ENCODE measurements at places on chromosomes 2 and 18.

- no peak for DNase-seq
These were observed 162.1 kb upstream of the TTC39C start for GRCh38 chr18:23852236-23853045.

DNA sequence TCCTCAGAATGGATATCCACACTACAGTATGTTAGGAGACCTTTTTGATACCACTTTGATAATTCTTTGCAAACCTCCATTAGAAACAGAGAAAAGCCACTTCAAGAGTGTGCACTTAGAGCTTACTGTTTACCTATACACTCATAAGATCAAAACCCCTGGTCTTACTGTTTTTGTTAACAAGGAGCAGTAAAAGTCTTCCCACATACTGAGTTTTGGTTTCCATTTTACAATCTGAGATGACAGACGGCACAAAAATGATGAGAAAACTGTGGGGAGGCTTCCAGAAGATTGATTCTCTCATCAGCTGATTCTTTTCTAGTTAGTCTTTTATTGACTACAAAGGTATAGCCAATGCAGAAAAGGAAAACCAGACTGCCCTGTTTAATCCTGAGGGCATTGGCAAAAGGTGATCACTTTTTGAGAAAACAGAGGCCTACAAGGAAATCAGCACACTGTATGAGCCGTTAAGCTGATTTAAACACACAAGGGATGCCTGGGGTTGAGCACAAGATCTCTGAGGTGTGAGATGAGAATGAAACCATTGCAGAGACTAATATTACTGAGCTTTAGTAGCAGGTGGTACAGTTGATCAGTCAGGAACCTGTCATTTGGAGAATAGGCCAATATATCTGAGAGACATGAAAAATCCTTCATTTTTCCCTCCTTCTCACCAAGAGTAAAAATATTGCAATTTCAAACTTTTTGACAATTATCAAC, 368.6 kb downstream of the GRB14 start:
- DNase-seq, result no peak

- no peak for DNase-seq
These were observed 160.1 kb upstream of the LRP1B start for GRCh38 chr2:142290931-142291330.

GRCh38 chr2:136796339-136796738, 31.0 kb downstream of the THSD7B start:
- DNase-seq, result no peak

GRCh38 chr2:160266037-160266551, 66.0 kb upstream of the ITGB6 start:
- DNase-seq, result no peak

GRCh38 chr2:178700136-178700535, 107.1 kb downstream of the TTN start:
- no peak for DNase-seq

DNA sequence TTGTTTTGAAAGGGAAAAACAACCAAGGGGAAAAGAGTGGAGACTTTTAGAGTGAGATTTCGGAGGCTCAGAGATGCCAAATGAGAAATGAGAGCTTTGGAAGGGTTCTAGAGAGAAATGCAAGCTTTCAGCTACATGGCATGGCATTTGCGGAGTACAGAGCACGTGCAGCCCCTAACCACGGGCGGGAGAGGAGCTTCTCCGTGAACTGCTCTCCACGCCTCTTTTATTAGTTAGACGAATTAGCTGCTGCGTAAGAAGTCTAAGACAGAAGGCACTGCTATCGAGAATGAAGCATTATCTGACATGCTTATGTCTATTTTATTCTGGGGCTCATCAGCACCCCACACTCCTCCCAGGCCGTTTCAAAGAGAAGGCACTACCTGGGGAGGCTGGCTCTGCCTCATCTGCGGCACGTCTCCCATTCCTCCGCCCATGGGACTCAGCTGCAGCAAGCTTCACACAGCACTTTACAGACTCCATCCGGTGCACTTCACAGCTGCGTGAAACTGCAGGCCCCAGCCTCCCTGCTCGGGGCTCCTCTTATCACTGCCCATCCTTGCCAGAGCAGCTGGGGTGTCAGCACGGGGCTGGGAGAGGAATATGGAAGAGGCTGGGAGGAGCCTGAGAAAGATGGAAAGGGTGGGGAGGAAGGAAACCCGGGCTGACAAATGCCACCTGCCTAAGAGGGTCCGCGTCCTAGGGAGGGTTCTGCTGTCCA, 207.3 kb upstream of the APCDD1 start:
- no peak for DNase-seq

DNA sequence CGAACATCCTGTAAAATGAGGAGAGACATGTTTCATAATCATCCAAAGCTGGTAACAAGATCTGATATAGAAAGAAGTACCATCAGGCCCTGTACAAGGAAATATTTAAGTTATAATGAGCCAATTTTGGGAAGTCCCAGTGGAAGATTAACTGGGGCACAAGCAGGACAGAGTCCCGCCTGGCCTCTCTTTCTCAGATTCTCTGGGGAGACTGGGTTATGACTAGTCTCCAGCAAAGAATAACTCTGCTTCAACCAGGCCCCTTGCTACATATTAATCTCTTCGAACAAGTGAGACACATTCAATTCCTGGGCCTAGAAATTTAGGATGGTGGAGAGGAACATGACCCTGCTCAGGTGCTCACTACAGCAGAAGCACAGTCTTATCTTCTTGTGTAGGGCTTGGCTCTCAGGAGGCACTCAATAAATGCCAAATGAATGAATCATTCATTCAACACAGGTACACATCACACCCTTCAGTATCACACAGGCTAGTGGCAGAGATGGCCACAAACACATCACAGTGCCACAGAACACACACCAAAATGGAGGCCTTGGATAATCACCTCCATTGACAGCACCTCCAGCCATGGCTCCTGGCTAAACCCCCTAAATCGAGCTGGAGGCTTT, 46.4 kb upstream of the RNF152 start:
- no peak for DNase-seq

- DNase-seq, result no peak
These were observed 39.4 kb downstream of the CSRNP3 start for GRCh38 chr2:165508927-165509326.

DNA sequence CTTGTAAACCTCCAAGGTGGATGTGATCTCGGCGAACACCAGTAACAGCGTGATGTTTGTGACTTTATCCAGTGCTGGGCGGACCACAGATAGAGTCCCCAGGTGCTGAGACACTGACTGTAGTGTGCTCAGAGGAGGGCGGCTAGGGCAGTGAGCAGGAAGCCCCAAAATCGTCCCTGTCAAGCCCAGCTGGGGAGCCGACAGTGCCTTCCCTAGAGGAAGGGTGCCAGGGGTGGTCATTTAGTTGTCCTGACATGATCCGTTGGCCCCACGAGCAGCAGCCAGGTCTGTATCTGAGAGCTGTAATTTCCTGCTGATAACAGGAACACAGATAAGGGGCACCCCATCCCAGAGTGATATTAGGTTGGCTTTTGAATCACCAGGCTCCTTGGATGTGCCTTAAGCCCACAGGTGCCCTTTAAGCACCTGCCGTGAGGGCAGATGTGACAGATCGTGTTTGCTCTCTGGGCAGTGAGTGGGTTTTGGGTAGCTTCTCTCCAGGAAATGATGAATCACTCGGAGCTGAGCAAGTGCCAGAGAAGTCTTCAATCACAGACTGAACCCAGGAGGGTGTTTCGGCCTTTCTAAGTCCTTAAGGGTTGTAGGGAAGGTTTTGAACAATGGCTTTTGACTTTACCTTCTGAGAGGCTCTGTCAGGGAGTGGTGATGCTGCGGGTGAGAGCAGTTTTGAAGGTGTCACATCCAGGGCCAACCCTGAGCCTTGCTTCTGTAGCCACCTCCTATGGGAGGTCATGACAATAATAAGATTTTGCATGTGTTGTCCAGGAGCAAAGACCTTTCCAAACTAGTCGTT, 7.7 kb downstream of the LPIN1 start:
- DNase-seq, result no peak

GRCh38 chr18:77101410-77102258, 30.9 kb downstream of the MBP start:
- peak; percentile 28 for DNase-seq

DNA sequence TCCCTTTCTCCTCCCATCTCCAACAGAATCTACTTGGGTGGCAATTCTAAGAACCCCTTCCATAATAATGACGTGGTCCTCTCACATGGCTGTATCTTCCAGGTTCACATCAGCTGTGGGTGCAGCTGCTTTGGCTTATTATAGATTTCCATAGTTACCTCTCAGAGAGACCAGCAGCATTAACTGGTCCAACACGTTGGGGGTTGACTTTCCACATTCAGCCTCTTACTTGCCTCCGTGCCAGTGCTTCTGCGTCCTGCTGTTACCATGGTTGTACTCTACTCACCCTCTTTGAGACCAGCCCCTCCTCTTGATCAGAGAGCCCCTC, 570.7 kb downstream of the PLCL1 start:
- no peak for DNase-seq

GRCh38 chr18:51072586-51073313, 42.7 kb downstream of the SMAD4 start:
- DNase-seq, result no peak

DNA sequence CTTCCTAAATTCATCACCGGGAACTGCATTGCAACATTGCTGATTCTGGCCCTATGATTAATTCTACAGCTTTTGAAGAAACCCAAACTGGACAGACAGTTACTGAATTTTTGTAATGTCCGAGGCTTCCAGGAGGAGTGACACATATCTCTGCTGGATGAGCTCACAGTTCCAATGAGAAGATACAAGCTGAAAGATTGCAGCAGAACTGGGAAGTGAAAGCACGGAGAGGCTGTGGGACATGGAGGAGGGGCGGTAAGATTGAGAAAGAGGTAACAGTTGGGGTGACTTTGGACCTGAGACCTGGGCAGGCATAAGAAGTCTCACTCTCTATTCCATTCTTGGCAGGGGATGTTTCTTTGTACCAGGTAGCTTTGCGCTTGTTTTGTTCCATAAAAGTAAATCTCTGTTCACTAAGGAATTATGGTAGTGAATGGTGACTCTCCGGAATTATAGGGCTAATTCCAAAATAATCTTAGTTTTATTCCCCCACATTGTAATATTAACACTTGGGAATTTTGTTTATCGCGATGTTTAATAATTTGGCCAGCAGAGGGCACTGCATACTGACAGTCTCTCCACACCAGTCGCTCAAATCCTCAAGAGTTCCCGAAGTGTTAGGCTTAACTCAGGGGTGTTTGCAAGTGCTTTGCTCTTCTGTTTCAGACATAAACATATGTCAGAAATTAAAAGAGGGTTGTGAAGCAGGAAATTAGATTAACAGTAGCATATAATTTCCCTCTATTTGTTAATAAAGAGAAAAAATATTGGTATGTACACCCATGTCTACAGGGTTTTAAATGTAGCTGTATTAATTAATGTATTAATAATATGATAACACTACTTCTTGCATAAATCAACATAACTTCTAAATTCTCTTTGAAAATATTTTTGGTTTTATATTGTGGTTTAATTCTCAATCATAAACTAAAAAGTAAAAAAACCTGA, 201.4 kb downstream of the SOCS6 start:
- no peak for DNase-seq

- DNase-seq, result no peak
These were observed 420.2 kb downstream of the SUCLG1 start for GRCh38 chr2:84038866-84039265.

DNA sequence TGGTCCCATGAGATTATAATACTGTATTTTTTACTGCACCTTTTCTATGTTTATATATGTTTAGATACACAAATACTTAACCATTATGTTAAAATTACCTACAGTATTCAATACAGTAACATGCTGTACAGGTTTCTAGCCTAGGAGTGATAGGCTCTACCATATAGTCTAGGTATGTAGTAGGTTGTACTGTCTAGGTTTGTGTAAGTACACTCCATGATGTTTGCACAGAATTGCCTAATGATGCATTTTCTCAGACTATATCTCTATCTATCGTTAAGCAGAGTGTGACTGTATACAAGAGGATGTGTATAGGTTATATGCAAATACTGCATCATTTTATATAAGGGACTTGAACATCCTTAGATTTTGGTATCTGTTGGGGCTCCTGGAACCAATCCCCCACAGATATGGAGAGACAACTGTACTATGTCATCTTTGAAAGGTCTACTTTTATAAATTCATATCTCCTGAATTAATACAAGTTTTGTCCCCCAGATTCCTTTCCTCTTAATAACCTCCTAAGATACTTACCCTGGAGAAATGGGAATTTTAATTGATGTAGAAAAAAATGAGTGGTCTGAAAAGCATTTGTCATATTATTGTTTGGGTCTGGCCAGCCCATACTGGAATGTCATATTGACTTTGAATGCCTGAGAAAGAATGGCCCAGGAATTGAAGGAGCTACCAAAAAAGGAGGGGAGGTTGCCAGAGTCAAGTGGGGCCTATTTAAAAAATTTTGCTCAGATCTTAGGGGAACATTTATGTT, 36.6 kb downstream of the EHBP1 start:
- DNase-seq, result no peak

DNA sequence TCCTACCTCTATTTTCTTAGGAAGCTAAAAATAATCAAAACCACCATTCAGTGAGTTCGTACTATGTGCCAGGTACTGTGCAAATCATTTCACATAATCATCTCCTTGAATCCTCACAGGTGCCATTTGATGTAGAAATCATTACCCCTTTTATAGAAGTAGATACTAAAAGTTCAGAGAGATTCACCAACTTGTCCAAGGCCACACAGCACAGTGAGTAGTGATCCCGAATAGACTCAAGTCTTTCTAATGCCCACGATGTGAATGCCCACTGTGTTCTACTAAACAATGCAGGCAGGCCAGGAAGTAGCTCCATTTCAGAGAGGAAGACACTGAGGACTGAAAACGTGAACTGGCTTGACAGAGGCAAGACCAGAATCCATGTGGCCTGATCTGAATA, 68.8 kb downstream of the ANTXR1 start:
- DNase-seq, result no peak

- no peak for DNase-seq
These were observed 51.0 kb downstream of the ABI2 start for GRCh38 chr2:203379156-203379555.

- DNase-seq, result no peak
These were observed 14.0 kb downstream of the NABP1 start for GRCh38 chr2:191691898-191692297.

DNA sequence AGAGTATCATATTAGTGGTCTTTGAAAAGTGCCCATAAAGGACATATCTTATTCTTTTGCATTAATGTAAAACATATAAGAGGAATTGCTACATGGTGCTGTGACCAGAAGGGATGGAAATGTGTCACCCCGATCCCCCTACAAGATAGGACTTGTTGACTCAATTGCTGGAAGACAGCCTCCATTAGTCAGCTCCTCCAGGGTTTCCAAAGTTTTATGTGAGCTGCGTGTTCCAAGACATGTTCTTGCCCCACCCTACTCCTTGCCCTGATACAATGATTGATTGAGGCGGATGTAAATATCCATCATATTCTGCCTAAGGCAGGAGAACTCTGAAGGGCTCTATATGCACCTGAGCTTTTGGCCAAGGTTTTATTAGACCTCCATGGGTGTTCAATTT, 541.0 kb upstream of the ZEB2 start:
- no peak for DNase-seq

DNA sequence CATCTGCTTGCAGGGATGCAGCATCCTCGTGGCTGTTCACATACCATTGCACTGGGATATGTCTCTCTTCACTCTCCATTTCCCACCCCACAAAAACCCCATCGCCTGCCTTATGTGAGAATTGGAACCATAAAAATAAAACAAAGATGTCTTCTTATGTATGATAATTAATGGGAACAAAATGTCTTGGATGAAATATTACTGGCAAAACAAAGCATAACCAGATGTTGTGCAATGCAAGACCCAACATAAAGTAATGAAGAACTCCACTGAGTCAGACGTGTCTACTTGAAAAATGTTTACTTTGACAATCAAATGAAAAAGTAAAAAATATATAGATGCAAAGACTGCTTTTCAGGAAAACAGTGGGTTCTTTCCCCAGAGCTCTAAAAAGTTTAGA, 611.3 kb upstream of the SYT4 start:
- no peak for DNase-seq

- DNase-seq, result no peak
These were observed 83.9 kb downstream of the RBM43 start for GRCh38 chr2:151177756-151178155.

Measured in activated gamma-delta T cell (primary cell).